Activated CD4-positive, CD25-positive, alpha-beta regulatory T cell (primary cell): ENCODE measurements at places on chromosomes 5 and 9.

DNA sequence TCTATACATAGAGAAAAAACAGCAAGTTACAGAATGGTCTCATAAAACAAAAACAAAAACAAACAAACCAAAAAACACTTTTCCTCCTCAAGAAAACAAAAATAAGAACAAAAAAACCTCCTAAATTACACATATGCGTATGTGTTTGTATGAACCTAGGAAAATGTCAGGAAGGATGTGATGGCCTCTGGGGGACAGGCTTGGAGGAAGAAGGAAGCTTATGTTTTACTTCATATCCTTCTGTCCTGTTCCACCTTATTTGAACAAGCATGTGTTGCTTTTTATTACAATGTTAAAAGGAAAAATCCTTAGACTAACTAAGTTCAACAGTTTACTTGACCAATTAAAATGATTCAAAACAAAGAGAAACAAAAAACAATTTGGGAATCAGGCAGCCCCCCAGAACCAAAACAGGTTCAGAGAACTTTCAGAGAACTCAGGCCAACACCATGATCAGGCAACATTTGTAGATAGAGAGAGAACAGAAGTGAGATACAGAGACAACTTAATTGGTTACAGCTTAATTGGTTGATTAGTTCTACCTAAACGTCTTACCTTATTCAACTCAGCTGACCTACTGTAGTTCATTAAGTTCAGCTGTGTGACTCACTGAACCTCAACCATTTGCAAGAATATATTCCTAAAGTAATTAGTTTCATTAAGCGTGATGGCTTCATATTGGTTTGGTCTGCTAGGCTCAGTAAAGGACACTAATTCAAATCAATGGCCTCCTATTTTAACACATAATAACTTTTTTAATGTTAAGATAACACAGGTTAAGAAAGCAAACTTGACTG lies 10.1 kb downstream of the SPAAR start:
- DNase-seq = no peak

- no peak for DNase-seq
Measured at GRCh38 chr9:122190597-122191381, 31.1 kb downstream of the MORN5 start.

DNA sequence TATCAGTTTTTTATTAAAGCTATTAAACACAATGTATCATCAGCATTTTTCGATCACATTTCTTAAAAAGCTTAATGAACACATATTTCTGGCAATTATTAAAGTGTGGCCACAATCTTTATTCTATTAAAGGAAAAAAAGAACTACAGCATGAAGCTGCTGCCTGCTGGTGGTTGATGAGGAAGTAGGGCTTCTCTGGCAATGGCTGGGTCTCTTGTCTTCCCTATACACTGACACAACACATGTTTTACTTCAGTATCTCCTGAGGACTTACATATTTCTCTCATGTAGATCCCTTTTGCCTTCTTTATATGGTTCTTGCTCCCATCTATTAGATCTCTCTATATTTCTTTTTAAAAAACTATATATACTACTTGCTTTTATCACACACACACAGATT lies 590.7 kb downstream of the RAB3C start:
- no peak for DNase-seq

GRCh38 chr9:114031948-114032840 lies 45.9 kb downstream of the AMBP start:
- no peak for DNase-seq
